Activated CD4-positive, CD25-positive, alpha-beta regulatory T cell treated with anti-CD3 and anti-CD28 coated beads, Interleukin-2, amount 50 U/mL, for 24 hours (primary cell): ENCODE measurements at places on chromosomes 7 and 10.

- ATAC-seq, result no peak
Measured at GRCh38 chr10:14749070-14749809, 25.5 kb downstream of the FAM107B start.

DNA sequence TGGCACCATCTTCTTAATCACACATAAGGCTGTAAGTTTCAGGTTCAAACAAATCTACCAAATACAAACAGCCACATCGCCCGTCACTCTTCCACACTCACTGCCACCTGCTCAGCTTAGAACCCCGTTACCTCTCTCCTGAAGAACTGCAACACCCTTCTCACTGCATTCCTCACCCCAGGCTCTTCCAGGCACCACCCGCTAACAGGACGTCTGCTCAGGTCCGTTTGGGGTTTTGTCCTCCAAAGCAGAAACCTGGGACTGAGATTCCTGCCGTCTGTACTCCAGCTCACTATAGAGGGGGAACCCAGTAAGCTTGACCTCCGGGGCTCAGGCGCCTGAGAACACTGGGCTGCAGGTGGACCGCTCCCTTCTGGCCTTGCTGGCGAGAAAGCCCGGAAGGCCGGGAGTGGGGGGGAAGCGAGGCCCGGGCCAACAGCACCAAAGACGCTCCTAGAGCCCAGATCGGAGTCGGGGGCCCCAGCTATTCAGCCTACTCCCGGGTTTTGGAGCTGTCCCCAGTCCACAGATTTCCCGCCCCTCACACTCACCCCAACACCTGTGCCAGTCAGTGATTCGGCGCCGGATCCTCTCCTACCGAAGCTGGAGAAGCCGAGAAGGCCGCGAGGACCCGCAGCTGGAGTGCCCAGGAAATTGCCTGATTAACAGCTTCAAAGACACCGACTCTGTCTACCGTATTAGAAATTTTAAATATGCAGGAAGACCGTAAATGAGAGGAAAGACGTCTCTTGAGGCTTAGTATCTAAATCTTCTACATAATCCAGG lies at the start of gene AP3M1:
AP3M1 (minus strand) TSS at position 625 of the 786 bp plus-strand sequence. CDS start 12,449 bp downstream, outside the sequence.
- peak; percentile 62 for ATAC-seq

DNA sequence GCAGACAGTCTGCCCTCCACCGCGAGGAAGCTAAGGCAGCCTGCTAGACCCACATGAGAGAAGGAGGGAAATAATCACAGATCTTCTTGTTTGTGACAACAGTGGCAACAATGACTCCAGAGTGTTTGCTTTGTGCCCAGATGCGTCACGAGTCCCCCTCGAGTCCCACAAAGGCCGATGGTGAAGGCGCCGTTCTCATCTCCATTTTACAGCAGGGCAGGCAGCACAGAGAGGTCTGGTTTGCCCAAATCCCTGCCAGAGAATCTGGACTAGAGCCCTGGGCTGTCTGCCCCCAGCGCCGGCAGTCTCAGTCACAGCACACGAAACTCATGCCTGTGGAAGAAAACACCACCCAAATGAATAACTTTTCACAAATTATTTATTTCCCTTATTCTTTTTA lies 38.1 kb downstream of the KIAA1549 start:
- no peak for ATAC-seq

- no peak for ATAC-seq
Measured at GRCh38 chr10:120422457-120422856, 34.6 kb upstream of the PLPP4 start.

GRCh38 chr7:95596198-95597063 lies at the start of gene PDK4:
Gene PDK4 (minus strand): TSS chr7:95596516. CDS start chr7:95596293, 223 bp downstream.
- no peak for ATAC-seq

GRCh38 chr10:6840766-6841165 lies 260.7 kb upstream of the PRKCQ start:
- ATAC-seq, result peak; percentile 67

GRCh38 chr10:132786476-132786883 lies 533 bp upstream of the NKX6-2 start:
- ATAC-seq, result no peak
